NCI-H1930 (cell line): ENCODE measurements at places on chromosomes 3 and 15.

GRCh38 chr3:150082898-150083654 is 112.4 kb upstream of the PFN2 start:
- DNase-seq: no peak

GRCh38 chr15:23690450-23690852 is 3.3 kb upstream of the NDN start:
- DNase-seq: no peak

DNA sequence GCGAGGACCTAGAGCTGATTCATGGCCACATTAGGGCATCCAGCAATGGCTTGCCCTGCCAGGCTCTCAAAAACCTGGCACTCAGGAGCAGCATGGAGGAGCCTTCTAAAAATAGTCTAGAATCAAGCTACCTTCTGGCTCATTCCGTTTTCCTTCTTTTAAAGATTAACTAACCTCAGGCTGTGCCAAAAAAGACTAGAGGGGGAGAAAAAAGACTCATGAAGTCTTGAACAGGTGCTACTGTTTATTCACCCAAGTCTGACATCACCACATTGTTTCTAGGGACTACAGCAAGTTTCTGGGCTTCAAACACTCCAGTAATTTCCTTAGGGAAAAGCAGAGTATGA is 125.8 kb downstream of the TNIK start:
- no peak for DNase-seq

- DNase-seq: no peak
Measured at GRCh38 chr3:58386626-58387365, 46.8 kb downstream of the PDHB start.
